ENCODE measurements at places on chromosomes 11 and 22.

DNA sequence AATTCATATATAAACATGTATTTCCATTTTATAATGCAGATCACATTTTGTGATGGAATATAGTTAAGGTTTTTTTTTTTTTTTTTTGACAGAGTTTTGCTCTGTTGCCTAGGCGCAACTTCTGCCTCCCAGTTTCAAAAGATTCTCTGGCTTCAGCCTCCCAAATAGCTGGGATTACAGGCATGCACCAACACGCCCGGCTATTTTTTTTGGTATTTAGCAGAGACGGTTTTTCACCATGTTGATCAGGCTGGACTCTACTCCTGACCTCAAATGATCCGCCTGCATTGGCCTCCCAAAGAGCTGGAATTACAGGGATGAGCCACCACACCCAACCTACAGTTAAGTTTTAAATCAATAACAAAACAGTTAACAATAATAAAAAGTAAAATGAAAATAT, 18.8 kb downstream of the XKR3 start:
- no peak for DNase-seq

GRCh38 chr22:50030297-50031188, 18.0 kb upstream of the IL17REL start:
- DNase-seq = peak; percentile 48

- DNase-seq = no peak
Measured at GRCh38 chr22:23790819-23791737, 4.3 kb downstream of the SMARCB1 start.

- no peak for DNase-seq
Measured at GRCh38 chr22:43327157-43327438, 16.1 kb downstream of the SCUBE1 start.

- no peak for DNase-seq
Measured at GRCh38 chr11:108549319-108549885, 44.2 kb downstream of the EXPH5 start.

- no peak for DNase-seq
Measured at GRCh38 chr11:11793073-11793472, 48.7 kb upstream of the USP47 start.

Data from astrocyte of the spinal cord (primary cell).